ENCODE measurements at places on chromosomes 11 and 22. TPM values are rescaled to one million over a fixed set of nuclear protein-coding genes. Genes with fewer than 3 reads are reported as not detected.

Gene GGT5
- 0.41 TPM for total RNA-seq

Gene RPS6KA4
- total RNA-seq = 9.4 TPM

Gene LRP5
- 10.2 TPM for total RNA-seq

Gene UBASH3B
- total RNA-seq = 24.1 TPM

Gene DBX1
- total RNA-seq = not detected

Gene MYRF
- 0.82 TPM for total RNA-seq

Gene LDHAL6A
- total RNA-seq = 0.82 TPM

Gene UPB1
- 0.41 TPM for total RNA-seq
